ENCODE measurements at places on chromosomes 6 and 20.

DNA sequence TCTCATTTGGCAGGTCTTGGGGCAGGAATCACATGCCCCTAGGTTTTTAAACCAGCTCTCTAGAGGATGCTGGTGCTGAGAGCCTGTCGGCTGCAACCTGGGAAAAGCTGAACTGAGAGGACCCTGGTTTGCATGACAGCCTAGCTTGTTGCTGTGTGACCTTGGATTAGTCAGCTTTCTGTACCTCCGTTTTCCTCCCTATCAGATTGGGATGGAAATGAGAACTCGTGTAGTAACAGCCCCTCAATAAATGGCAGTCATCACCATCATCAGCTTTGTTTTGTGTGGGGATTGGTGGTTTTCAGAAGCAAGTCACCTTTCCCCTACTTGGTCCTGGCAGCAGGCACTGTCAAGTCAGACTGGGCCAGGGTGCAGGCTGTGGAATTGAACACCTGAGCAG is 75.2 kb upstream of the MYL9 start:
- DNase-seq = no peak

DNA sequence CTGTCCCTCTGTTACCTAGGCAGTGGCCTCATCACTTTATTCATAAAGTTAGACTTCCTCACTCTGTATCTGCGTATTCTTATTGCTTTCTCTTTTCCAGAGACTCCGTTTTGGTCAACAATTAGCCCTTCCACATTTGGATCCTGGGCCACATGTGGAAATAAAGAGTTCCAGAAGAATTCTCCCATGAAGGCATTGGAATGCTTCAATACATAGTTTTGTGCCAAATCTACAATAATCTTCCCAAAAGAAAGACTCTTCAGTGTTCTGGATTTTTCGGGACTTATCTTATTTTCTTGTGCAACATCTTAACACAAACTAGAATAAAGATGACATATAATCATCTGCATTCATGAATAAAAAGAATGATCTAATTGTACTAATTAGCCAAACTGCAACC is 187.7 kb upstream of the BMP2 start:
- DNase-seq = no peak

GRCh38 chr6:149938571-149939355 is 3.1 kb upstream of the ULBP2 start:
- no peak for DNase-seq

DNA sequence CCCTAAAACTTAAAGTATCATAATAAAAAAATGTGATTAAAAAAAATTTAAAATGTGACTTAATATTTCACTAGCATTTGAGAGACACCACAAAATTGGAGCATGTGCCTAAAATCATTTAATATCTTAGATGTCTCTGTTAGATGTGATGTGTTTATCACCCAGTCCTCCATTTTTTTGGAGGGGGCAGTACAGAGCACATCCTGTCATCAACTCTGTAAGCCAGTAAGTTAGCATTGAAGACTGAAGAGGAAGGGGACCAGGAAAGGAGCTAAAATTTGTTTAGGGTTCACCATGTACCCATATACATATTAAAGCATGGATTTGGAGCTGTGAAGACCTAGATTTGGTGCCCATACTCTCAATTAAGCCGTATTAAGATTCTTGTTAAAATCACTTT is 30.7 kb upstream of the ADIG start:
- DNase-seq = no peak

GRCh38 chr20:8721098-8721497 is 347.8 kb upstream of the PLCB4 start:
- DNase-seq = no peak

- no peak for DNase-seq
Measured at GRCh38 chr6:118397671-118398465, 150.2 kb upstream of the PLN start.

DNA sequence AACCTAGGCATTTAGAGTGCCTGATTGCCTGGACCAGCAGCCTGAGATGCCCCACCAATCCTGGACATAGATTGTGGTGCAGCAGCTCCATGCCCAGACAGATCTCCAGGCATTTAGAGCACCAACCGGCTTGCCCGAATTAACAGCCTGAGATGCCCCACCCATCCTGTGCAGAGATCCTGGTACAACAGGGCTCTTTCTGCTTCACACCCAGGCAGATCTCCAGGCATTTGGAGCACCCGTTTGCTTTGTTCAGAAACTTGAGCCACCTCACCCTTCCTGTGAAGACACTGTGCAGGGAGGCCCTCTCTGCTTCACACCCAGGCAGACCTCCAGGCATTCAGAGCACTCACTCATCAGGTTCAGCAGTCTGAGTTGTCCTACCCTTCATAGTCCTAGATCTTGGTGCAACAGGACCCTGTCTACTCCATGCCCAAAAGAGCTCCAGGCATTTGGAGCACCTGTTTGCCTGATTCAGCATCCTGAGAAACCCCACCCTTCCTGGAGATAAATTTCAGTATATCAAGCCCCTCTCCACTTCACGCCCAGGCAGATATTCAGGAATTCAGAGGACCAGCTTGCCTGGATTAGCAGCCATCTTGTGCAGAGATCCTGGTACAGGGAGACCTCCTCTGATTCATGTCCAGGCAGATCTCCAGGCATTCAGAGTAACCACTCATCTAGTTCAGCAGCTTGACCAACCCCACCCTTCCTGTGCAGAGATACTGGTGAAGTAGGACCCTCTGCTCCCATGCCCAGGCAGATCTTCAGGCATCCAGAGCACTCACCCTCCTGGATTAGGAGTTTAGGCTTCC is 189.2 kb upstream of the FERMT1 start:
- DNase-seq = no peak

- DNase-seq = no peak
Measured at GRCh38 chr20:11204926-11205768, 531.3 kb upstream of the JAG1 start.

DNA sequence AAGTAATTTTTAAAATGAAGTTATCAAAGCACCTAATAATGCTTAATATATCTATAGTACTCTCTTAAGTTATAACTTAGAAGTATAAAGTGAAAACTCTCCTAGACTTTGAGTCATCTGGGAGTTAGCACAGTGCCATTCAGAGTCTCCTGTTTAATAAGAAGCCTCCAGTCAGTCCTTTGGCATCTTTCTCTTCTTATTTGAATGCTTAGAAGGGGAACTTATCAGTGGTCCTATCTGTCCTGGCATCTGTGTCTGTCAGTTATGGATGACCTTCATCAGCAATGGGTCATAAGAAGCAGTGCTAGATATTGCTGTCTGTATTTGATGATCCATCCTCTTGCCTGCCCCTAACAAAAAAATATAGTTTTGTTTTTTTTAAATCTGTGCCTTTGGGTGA is 15.2 kb downstream of the TMEM200A start:
- DNase-seq = no peak

DNA sequence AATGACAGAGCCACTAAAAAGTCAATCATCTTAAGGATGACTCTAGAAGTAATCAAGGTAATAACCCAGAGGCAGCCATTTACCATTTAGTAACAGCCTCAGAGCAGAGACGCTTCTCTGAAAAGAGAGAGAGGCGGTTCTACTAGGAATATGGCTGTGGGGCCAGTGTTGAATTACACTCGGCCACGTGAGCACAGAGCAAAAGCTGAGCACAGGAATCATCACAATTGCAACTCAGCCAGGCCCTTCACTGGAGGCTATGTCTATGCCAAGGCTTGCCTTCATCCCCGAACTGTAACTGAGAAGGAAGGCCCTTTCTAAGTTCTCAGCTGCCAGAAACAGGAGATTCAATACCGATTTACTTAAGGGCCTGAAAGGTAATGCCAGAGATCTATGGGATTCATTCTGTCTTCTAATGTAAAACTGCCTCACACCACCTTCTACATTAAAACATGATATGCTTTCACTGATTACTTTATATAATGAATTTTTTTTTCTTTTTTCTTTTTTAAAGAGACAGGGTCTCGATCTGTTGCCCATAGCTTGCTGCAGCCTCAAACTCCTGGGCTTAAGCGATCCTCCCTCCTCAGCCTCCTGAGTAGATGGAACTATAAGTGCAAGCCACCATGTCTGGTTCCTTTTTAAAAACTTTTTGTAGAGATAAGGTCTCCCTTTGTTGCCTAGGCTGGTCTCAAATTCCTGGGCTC is 67.6 kb downstream of the NUDT3 start:
- DNase-seq = no peak

- no peak for DNase-seq
Measured at GRCh38 chr6:20409427-20409971, 7.8 kb downstream of the E2F3 start.

DNA sequence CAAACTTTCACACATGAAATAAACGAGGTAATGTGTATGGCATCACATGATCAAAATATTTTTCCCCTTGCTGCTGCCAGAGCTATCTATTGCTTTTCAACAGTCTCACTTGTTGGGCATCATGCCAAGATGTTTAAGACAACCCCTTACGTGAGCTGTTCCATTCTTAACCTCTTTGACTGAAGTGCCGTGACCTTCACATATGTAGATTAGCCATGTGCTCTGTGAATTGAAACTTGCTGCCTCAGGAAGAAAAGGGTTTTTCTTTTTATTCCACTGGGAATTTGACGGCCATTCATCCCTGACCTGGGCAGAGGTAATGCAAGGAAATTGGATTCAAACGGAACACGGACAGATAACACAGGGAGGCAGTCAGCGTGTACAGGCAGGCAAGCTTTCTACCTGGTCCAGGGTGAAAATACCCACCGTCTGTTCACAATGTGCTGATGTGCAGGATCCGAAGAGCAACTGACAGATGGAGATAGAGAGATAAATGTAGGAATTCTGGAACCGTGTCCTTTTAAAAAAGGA is 14.2 kb downstream of the ARID1B start:
- DNase-seq = no peak

DNA sequence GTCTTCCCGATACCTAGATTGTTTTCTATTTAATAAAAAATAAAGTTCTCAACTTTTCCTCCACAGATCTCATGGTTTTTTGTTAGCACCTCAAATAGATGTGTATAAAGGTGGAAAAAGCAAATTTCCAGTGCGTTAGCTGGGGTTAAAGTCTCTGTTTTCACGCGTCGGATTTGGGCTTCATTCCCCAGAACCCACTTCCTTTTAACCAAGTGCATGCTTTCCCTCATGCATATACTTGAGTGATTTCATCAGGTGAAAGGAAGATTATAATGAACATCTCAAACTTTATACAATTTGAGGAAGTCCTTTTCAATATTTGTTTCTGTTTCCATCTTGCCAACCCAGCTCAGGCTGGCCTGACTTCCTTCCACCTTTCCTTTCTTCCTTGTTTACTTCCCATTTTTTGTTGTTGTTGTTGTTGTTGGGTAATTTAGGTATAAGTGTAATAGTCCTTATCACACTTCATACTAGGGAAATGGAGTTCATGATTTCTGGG is 43.9 kb upstream of the GGTLC1 start:
- no peak for DNase-seq

DNA sequence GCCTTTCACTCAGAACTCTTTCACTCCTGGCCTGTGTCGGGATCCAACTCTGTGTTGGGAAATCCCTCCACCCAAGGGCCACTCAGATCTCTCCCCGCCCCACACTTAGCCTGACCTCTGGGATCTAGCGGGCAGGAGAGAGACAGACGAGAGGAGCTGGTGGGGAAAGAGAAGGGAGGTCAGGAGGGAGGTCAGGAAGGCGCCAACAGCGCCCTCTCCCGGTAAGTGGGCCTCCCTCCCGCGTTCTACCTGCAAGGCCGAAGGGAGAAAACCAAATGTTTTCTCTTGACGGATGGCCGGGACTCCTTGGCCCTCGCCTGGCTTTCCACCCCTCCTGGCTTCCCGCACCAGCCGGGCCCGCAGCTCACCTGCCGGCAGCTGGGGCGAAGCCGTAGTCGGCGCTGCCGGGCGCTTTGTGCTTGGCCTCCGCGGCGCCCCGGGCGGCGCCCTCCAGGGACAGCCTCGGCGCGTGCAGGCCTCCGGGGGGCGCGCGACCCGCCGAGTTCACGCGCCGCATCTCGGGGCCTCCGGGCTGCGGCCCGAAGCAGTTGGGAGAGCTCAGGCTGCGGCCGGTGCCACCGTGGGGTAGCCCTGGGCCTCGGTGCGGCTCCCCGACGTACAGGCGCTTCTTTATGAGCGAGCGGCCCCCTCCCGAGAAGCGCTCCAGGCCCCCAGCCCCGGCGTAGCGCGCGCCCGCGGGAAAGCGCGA is 38.2 kb downstream of the C6orf132 start:
- DNase-seq = peak; percentile 61

DNA sequence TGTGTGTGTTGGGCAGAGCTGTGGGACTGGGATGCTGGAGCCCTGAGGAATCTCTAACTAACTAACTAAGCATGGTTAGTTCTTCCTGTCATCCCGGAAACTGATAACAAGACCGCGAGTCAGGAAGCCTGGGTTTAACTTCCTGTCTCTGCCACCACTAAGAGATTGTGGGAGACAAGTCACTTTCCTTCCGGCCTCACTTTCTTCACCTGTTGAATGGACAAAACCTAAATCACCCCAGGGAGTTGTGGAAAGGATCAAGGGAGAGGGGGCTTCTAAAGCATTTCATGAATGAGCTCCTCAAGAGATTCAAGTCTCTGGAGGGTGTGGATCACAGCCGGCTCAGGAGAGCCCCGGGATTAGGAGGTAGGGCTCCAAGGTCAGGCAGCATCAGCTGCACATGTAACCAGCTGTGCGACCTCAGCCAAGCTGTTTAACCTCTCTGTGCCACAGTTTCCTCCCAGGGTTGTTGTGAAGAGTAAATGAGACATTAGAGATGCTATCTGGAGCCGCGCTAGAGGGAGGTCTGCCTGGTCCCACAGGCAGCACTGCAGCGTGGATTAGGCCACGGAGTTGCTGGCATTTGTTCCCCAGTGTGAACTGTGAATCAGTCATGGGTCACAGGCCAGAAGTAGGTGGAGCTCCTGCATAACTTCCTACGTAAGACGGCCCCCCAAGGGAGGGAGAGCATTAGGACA is 105.1 kb downstream of the TOX2 start:
- DNase-seq = no peak

DNA sequence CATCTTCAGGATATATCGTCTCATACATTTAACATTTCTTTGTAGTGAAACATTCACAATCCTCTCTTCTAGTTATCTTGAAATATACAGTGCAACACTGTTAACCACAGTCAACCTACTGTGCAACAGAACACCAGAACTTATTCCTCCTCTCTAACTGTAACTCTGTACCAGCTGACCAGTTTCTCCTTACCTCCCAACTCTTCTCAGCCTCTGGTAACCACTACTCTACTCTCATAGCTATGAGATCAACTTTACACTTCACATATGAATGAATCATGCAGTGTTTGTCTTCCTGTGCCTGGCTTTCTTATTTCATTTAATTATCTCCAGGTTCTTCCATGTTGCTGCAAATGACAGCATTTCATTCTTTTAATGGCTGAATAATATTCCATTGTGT is 337.6 kb downstream of the BTBD9 start:
- DNase-seq = no peak

- DNase-seq = no peak
Measured at GRCh38 chr6:7402716-7403115, 13.1 kb downstream of the RIOK1 start.

DNA sequence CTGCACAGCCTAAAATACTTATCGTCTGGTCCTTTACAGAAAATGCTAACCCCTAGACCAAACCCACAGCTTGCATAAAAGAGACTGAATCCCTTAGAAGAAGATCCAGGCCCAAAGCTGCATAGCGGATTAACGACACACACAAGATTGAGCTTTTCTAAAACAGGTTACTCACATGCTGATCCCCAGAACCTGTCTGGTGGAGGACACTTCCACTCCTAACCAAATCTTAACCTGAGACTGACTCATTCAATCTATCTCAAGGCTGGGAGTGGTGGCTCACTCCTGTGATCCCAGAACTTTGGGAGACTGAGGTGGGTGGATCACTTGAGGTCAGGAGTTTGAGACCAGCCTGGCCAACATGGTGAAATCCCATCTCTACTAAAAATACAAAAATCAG is 2.8 kb upstream of the SLPI start:
- no peak for DNase-seq
